Endodermal cell (in vitro differentiated cells): ENCODE measurements at places on chromosomes 12 and 14. TPM values are rescaled to one million over a fixed set of nuclear protein-coding genes. Genes with fewer than 3 reads are reported as not detected.

Gene STAC3
- 5.3 and 5.9 TPM in 2 replicates for total RNA-seq

GRCh38 chr12:113142173-113142885 is 6.8 kb upstream of the RASAL1 start:
- peak; percentile 40 for DNase-seq
- H3K36me3 ChIP-seq: no peaks in the 10 kb centered on the region
- H3K27ac ChIP-seq: no peak overlapping the region
- H3K27me3 ChIP-seq: no peaks in the 10 kb centered on the region
- no peak overlapping the region for H3K4me3 ChIP-seq
- no peaks in the 10 kb centered on the region for H3K4me1 ChIP-seq

- H3K4me3 ChIP-seq: no peak overlapping the region
- H3K36me3 ChIP-seq: no peaks in the 10 kb centered on the region
- no peak overlapping the region for H3K27ac ChIP-seq
- DNase-seq: peak; percentile 78
- no peaks in the 10 kb centered on the region for H3K4me1 ChIP-seq
Measured at GRCh38 chr12:3055704-3056467, 21.3 kb upstream of the TSPAN9 start.

DNA sequence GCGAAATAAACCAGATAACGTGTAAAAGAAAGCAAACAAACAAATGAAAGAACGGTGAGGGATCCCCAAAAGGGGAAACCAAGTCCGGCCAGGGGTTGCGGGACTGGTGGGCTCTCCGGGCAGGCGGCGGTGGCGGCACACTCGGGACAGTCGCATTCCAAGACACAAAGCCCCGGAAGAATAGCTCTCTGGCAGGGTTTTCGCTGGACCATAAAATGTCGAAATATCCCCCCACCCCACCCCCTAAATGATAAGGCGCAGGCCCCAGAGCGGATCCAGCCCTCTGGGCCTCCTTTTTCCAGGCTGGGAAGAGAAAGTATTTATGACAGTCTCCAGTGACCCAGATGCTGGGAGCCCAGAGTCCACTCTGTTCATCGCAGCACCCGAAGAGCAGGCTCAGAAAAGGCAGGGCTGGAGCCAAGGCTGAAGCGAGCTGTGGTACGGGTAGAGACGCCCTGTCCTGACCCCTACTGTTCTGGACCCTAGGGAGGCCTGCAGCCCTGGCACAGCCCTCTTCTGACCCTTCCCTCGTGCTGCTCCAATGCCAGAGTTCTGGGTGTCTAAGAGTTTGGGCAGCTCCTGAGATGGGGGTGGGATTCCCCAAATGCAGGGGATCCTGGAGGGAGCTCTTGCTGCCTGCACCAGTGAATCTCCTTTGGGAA is 2.1 kb upstream of the HOXC8 start:
- H3K4me3 ChIP-seq: no peak overlapping the region
- H3K4me1 ChIP-seq: no peaks in the 10 kb centered on the region
- H3K27me3 ChIP-seq: peaks cover 99% of the 10 kb centered on the region
- H3K36me3 ChIP-seq: no peaks in the 10 kb centered on the region

GRCh38 chr14:51473808-51474565 is 177.7 kb upstream of the FRMD6 start:
- no peak overlapping the region for H3K27ac ChIP-seq
- no peaks in the 10 kb centered on the region for H3K27me3 ChIP-seq
- no peaks in the 10 kb centered on the region for H3K36me3 ChIP-seq
- no peak overlapping the region for H3K4me3 ChIP-seq
- H3K4me1 ChIP-seq: peaks cover 8% of the 10 kb centered on the region

Gene KLRF1
- total RNA-seq: not detected in 3 replicates

Gene DBX2
- total RNA-seq: not detected in 2 replicates
